ENCODE measurements at places on chromosomes 1 and 21.

GRCh38 chr1:19260211-19261138 lies 8.9 kb downstream of the MRTO4 start:
- DNase-seq, result no peak

DNA sequence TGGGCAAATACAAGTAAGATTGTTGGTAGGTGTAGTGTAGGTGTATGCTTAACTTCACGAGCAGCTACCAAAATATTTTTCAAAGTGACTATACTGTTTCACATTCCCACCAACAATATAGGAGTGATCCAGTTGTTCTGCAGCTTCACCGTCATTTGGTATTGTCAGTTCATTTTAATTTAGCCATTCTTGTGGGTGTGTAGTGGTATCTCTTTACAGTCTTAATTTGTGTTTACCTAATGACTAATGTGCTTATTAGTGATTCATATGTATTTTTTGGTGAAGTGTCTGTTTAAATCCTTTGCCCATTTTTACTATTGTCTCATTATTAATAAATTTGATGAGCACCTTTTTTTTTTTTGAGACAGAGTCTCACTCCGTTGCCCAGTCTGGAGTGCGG lies 35.4 kb downstream of the RCSD1 start:
- DNase-seq, result no peak

DNA sequence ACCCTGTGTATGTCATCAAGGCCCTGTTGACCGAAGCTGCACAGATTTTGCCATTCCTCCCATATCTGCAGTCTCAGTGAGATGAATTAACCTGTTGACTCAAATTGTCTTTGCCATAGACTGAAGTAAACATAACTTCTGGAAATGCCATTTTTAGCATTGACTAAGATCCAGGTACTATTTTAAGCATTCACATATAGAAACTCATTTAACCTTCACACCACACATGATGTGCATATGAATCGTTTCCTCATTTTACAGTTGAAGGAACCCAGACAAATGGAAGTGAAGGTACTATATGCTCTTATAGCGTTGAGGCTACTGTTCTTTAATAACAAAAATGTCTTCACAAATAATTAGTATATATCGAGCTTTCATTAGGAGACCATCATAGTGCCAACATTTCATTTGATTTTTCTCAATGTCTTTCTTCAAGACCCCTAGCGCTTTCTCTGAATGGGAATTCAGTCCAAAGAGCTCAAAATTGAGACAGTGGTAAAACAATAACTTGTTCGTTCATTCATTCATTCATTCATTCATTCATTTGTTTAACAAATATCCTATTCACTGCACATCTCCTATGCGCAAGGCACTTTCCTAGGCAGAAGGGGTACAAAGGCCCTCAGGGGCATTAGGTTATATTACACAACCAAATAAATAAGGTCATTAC lies 444.7 kb downstream of the ADGRL2 start:
- no peak for DNase-seq

DNA sequence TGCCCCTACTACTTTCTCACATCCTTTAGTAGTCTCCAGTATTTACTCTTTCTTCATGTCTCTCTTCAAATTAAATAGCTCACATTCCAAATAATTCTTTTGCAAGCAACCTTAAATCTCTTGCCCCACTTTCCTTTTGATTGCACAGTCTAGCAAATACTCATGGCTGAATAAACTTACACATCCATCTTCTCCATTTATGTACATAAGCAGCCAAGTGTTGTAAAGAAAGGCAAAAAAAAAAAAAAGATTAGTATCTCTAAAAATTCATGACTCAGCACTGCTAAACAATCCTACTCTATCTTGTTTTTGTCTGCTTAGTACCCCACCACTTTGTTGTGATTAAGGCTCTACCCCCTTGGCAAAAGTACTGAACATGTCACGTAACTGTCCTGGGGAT lies 42.6 kb downstream of the F13B start:
- DNase-seq, result no peak

DNA sequence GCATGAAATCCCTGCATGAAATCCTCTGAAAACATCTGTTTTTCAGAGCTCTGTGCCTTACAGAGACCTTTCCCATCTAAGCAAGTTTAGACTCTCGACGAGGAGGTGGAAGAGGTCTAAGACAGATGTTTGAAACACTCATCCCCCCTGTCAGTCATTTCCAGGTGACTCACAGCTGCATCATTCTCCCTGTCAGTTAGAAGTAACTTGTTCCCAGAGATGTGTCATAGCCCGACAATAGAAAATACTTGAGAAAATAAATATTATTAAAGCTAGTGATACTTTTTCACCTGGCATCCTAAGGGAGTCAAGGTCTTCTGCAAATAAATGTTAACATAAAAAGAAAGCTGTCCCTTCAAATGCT lies 41.6 kb upstream of the SEC16B start:
- DNase-seq, result no peak

DNA sequence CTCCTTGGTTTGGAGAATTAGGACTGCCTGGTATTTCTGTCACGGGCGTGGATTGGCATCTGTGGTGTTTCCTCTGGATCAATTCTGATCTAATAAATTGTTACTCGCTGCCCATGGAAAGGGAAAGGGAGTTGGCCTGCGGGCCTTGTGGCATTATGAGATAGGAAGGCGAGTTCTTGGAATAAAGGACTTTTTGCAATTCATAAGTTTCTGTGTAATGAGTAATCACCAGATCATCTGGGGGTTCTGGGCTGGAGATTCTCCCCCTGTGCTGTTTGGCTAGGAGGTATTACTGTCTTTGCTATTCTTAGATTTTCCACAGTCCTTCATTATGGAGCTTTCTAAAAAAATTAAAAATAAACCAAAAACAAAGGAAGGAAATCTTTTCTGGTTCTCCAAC lies 315.9 kb downstream of the CAMTA1 start:
- no peak for DNase-seq

DNA sequence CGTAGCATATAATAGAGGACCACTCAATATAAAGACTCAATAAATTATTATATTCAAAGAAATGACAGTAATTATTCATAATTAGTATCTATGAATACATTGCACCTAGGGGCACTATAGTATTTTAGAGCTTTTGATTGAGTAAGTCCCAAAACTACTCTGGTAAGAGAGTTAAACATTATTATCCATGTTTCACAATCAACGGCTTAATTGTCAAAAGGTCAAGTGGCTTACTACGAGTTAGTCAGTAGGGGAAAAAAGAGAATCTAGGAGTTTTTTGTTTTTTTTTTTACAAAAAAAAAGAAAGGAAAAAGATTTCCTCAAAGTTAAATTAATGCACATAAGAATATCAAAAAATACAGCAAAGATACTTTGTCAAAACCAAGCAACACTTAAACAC lies 20.4 kb upstream of the LAMC1 start:
- DNase-seq, result no peak

GRCh38 chr1:160047111-160047991 lies 15.6 kb upstream of the PIGM start:
- no peak for DNase-seq

GRCh38 chr1:152309955-152310354 lies 15.1 kb downstream of the FLG start:
- DNase-seq, result no peak

GRCh38 chr1:91687452-91687851 lies 186.8 kb downstream of the CDC7 start:
- DNase-seq, result no peak

- no peak for DNase-seq
These were observed 7.3 kb upstream of the APP start for GRCh38 chr21:26177746-26178426.

DNA sequence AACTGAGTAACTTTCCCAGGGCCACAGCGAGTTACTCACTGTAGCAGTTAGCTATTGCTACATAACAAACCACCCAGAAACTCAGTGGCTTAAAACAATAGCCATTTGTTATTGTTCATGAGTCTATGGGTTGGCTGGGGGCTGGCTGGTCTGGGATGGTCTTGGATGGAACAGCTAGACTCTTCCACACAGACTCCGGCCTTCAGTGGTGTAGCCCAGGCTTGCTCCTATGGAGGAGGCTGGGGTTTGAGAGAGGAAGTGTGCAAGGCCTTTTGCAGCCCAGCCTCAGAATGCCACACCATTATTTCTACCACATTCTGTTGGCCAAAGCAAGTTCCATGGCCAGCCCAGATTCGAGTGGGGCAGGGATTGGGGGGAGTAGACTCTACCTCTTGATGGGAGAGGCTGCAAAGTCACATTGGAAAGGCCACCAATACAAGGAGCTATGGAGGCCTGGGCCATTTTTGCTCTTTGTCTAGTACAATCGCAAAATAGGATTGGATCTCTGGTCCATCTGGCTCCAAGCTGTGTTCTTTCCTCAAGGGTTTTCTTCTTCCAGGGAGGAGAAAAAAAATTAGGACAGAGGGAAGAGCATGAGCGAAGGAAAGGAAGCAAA lies 37.5 kb upstream of the TTC22 start:
- DNase-seq, result no peak

DNA sequence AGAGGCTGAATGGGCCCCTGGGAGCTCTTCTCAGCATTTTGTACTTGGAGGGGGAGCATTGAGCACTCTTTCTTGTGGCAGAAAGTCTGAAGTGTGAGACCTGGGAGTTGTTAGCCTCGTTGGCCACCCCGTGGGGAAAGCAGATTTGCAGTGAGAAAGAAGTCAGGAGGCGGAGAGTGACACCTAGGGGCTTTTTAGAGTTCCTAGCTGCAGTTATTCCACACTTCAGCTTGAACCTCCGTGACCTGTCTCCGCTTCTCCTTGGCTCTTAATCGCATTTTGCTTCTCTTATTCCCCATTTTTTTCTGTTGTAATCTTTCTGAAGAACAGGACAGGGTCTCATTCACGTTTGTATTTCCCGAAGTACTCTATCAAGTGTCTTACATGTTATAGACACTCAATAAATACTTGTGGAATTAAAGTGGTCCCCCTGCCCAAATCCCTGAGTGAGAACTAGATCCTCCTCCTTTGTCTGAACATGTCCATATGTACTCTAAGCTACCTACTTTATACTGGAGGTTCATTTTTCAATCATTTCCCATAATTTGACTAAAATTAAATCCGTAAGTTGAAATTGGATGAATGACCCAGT lies 14.5 kb upstream of the C1orf141 start:
- peak; percentile 77 for DNase-seq

DNA sequence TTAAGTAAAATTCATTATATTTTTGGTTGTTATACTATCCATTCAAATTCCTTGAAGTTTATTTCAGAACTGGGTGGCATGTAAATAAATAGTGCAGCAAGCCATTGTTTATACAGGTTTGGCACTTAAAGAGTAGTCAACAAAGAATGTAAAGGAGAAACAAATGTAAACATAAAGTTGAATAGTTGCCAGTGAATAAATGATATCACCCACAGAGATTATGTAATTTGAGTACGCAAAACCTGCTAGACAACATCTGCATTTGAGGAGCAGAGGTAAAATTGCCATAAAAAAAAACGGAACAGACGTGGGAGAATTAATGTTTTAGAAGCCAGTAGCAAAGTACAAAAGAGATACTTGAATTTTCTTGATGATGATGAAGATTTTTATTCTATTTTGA lies 111.6 kb downstream of the ADGRL2 start:
- peak; percentile 46 for DNase-seq

DNA sequence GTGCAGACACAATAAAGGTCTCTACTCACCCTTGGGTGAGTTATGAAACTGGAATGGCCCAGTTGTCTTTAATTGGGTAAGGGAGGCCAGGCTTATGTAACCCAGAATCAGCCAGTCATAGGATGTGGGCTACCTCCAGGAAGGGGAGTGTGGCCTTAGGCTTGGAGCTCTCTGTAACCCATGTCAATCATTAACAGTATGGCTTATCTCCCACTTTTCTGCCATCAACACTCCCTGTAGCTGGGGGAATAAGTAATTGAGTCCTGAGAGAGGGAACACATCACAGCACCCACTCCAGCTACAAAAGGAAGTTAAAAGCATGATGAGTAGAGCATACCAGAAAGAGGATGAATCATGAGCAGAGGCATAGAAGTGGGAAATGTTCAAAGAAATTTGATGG lies 327.0 kb upstream of the DUSP10 start:
- no peak for DNase-seq

- DNase-seq, result peak; percentile 77
These were observed 52.3 kb downstream of the ITPKB start for GRCh38 chr1:226686440-226687425.

- no peak for DNase-seq
These were observed 72.8 kb downstream of the CNST start for GRCh38 chr1:246638941-246639655.

- no peak for DNase-seq
These were observed 16.4 kb downstream of the NCMAP start for GRCh38 chr1:24572301-24572700.

DNA sequence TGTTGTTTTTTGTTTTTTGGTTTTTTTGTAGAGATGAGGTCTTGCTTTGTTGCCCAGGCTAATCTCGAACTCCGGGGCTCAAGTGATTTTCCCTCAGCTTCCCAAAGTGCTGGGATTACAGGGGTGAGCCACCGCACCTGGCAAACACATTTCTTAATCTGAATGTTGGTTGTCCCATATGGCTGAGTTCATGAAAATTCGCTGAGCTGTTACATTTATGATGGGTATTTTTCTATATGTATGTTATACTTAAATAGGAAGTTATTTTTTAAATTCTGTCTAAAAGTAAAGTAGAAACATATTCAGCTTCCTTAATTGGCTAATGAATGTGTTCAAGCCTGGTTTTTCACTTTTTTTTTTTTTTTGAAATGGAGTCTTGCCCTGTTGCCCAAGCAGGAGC lies 75.1 kb downstream of the ASH1L start:
- DNase-seq, result no peak

- DNase-seq, result no peak
These were observed 28.5 kb upstream of the SPSB1 start for GRCh38 chr1:9263984-9264872.

DNA sequence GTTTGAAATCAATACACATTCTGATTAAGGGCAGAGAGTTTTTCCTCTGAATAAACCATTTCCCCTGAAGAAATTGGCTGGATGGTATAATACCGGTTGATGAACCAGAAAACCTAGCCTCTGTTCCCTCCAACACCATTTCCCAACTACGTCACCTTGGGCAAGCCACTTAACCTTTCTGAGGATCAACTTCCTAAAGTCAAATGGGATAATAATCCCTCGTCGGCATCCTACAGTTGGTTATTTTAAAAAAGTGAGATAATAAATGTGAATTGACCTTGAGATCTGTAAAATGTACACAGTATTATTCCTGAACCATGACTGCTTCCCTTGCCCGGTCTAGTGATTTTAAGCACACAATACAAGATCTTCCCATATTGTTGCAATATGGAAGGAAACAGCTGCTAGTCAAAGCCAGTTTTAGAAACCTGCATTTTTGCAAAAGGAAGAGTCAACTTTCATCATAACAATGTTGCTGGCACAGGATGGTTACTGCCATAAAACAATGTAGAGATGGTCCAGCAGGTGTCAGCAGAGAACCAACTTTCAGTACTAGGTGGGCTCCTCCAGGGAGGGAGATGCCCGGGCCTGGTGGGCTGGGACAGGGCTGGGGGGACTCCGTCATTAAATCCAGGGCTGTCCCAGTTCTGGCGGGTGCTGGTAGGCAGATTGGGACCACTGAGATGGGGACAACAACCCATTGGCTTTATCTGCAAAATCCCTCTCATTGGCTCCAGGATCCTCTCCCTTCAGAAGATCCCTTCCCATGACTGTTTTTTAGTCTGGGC lies 5.2 kb upstream of the HLX start:
- DNase-seq, result peak; percentile 42

- no peak for DNase-seq
These were observed 25.9 kb downstream of the COL6A1 start for GRCh38 chr21:46007492-46007868.

- DNase-seq, result peak; percentile 81
These were observed 198.9 kb downstream of the NTNG1 start for GRCh38 chr1:107339775-107340174.
